Stimulated activated CD8-positive, alpha-beta memory T cell treated with anti-CD3 and anti-CD28 coated beads, Interleukin-7, amount 100 ng/mL, for 1 hour (primary cell): ENCODE measurements at places on chromosomes 12 and 14.
A peak's percentile ranks its signal among the peaks of the same experiment; 100 is the strongest.

DNA sequence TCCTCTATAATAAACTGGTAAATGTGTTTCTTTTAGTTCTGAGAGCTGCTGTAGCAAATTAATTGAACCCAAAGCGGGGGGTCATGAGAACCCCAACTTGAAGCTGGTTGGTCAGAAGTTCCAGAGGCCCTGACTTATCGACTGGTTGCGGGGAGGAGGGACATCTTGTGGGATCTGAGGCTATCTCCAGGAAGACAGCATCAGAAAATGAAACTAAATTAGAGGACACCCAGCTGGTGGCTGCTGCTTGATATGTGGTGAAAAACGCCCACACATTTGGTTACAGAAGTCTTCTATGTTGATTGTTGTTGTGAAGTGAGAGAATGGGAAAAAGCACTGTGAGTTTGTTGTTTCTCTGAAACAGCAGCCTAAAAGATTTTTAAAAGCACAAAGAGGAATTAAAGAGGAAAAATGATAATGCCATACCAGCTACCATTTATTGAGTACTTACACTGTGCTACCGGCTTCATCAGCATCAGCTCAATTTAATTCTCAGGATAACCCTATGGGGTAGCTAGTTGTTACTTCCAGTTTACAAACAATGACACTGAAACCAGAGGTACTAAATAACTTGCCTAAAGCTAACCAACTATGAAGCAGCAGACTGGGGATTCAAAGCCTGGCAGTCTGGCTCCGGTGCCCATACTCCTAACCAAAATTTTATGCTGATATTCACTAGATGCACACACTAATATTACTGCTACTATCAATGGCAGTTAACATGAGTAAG lies 24.3 kb downstream of the DDX24 start:
- no peak for DNase-seq

GRCh38 chr12:114726092-114726710 lies 42.2 kb upstream of the TBX3 start:
- no peak for DNase-seq

GRCh38 chr12:53231921-53232645 lies at the start of gene RARG:
Gene RARG, minus strand, starts transcription at chr12:53232209. Its CDS starts 4,664 bp downstream, at chr12:53227545.
- peak; percentile 22 for DNase-seq

- DNase-seq: no peak
These were observed 7.5 kb downstream of the CCDC60 start for GRCh38 chr12:119341988-119342387.

- no peak for DNase-seq
These were observed 30.1 kb upstream of the TSPAN11 start for GRCh38 chr12:30896461-30896860.

DNA sequence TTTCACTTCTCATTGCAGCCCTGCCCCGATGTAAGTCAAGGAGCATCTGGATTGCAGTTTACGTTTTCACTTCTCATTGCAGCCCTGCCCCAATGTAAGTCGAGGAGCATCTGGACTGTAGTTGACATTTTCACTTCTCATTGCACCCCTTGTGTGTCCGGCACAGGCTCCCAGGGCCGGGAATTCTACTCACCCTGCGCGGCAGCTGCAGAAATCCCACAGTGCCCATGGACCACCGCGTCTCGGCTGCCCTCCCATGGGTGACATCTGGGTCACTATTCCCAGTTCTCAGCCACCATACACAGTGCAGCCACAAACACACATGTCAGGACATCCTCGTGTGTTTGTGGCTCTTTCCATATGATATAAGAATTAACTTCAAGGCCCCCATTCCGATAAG lies 378.5 kb downstream of the ADGRD1 start:
- DNase-seq: no peak

- DNase-seq: no peak
These were observed 7.9 kb downstream of the C14orf132 start for GRCh38 chr14:96047101-96047500.

DNA sequence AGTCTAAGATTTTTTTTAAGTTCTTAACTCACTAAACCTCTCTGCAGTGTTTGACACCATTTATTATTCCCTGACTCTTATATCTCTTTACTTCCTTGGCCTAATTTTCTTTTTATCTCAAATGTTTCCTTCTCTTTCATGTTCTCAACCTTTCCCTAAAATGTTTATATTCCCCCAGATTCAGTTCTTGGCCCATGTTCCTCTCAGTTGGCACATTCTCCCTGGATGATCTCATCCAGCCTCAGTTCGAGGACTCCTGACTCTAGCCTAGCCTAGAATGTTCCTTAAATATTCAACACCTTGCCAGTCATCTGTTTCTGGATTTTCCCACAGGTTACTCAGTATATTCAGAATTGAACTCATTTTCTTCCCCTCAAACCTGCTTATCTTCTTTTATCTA lies 81.3 kb downstream of the SCN8A start:
- DNase-seq: no peak

DNA sequence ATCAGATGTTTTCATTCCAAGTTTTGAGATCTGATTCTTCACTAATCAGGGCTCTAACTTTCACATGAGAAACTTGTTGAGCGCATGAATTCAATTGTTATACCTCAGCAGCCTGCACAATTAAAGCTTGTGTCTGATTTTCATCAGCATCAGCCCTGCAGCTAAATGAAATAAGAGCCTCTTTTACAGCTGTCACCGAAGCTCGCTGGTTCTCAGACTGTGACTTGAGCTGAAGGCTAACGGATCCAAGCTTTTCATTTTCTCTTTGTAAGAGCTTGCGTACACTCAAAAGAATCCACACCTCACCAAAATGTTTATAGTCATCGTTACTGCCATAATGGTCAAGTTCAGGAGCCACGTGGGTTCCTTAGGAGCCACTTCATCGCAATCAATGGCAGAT lies 65.5 kb upstream of the BEGAIN start:
- no peak for DNase-seq

DNA sequence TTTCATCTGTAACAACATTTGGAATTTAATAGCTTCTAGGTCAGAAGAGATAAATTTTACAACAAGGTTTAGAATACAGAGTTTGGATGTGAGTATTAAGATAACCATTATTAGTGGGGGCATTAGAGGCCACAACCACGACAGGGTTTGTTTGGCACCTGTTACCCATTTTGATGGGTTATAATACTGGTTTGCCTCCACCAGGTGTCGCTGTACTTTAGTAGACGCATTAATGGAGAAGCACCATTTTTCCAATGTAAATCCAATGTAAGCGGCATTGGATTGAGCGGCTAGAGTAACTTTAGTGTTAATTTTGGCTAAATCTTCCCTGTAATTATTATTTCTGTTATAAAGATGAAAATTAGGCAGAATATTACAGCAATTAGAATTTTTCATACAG lies 136.2 kb downstream of the SLCO1B3 start:
- DNase-seq: no peak

- DNase-seq: no peak
These were observed 23.1 kb upstream of the HELB start for GRCh38 chr12:66279123-66279712.
